ENCODE measurements at places on chromosomes 11 and 22.

DNA sequence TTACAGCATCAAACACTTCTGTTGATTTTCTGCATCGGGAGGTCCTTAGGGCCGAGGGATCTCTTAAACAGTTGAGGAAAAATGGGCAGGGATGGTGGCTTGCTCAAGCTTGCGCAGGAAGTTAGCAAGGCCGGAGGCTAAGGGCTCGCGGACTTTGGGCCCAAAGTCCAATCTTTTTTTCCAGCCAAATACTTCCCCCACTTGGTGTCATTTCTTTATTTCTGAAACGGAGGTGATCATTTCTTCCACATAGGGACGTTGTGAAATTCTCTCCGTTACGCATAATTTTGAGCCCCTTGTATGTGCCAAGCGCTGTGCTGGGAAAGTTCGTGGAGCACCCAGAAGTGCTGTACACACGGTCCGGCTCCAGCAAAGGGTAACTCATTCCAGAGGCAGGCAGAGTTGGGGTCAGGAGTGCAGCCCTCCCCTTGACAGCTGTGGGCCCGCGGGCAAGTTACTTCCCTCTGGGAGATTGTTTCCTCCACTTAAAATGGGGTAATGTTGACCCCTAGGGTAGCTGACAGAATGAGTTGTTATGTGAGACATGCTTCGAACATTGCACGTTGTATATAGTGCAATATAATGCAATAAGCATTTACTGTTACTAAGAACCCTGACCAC is 809 bp downstream of the MIEF1 start:
- no peak for DNase-seq

DNA sequence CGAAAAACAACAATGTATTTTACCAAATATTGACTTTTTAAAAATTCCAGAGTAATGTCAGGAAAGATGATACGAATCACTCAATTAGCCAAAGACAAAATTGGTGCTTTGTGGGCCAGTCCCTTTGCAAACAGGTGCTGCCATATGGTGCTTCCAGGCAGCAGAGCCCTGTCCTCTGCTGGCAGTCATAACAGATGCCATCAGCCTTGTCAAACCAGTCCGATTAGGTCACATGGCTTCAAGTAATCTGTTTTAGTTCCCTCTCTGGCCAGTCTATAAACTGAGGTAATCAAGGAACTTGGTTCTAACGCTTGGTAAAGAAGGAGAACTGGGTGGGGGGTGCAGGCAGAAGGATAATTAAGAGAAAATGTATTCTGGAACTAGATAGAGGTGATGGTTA is 49.1 kb upstream of the CAPRIN1 start:
- no peak for DNase-seq

GRCh38 chr11:97938789-97939188 is 1082.0 kb upstream of the CNTN5 start:
- DNase-seq = no peak

- DNase-seq = no peak
These were observed 13.9 kb downstream of the OVCH2 start for GRCh38 chr11:7692426-7692825.

- DNase-seq = no peak
These were observed 44.1 kb upstream of the SC5D start for GRCh38 chr11:121248496-121248895.

GRCh38 chr22:48884786-48885185 is 942.9 kb downstream of the BRD1 start:
- no peak for DNase-seq

DNA sequence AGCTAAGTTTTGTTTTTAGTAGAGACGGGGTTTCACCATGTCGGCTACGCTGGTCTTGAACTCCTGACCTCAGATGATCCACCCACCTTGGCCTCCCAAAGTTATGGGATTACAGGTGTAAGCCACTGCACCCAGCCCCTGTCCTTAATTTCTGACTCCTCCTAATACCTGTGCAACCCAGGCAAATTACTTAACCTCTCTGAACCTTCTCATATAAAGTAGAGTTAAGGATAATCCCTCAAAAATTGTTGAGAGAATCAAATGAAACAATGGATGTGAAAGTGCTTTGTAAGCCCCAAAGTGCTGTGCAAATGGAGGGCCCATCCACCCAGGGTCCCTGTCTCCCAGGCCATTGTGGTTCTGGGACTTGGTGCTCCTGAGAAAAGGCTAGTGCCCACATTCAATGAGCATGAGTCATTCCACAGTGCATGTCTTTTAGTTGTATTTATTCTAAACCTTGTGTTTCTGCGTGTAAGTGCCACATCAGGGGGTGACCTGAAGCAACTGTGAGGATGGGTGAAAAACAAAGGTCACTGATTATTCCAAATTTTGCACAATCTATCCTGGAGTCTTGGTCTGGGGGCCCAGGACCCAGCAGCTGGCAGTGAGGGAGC is 61.4 kb upstream of the PTPRJ start:
- no peak for DNase-seq

DNA sequence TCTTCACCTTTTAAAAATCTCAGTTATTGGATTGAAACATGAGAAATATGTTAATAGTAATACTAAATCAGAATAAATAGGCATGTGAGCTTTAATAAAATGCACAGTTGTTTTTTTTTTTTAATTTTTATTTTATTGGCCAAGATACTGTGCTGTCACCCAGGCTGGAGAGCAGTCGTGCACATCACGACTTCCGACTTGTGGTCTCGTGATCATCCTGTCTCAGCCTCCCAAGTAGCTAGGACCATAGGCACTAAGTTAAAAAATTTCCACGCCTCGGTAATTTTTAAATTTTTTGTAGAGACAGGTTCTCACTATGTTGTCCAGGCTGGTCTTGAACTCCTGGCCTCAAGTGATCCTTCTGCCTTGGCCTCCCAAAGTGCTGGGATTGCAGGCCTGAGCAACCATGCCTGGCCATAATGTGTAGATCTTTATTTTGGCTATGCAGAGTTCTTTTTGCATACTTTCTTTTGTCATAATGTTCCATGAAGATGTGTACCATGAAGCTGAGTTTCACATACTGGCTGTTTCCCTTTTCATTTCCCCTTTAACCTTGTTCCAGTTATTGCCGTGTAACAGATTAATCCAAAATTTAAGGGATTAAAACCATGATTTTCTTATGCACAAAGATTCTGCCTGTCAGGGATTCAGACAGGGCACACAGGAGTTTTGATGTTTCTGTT is 16.0 kb downstream of the CAPRIN1 start:
- DNase-seq = no peak

GRCh38 chr11:89660234-89660633 is 49.9 kb upstream of the TRIM77 start:
- no peak for DNase-seq

DNA sequence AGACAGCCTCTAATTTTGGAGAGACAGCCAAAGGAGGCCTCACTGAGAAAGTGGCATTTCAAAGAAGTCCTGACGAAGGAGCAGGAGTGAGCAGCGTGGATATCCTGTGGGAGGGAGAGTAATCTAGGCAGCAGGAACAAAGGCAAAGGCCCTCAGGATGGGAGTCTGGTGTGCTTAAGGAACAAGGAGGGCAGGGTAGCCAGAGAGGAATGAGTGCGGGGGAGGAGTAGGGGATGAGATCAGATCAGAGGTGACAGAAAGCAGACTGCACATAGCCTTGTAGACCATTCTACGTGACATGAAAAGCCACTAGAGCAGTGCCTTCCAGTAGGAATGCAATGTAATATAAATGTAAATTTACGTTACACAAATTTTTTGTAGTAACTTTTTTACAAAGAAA is 5.6 kb downstream of the SLC36A4 start:
- DNase-seq = no peak

DNA sequence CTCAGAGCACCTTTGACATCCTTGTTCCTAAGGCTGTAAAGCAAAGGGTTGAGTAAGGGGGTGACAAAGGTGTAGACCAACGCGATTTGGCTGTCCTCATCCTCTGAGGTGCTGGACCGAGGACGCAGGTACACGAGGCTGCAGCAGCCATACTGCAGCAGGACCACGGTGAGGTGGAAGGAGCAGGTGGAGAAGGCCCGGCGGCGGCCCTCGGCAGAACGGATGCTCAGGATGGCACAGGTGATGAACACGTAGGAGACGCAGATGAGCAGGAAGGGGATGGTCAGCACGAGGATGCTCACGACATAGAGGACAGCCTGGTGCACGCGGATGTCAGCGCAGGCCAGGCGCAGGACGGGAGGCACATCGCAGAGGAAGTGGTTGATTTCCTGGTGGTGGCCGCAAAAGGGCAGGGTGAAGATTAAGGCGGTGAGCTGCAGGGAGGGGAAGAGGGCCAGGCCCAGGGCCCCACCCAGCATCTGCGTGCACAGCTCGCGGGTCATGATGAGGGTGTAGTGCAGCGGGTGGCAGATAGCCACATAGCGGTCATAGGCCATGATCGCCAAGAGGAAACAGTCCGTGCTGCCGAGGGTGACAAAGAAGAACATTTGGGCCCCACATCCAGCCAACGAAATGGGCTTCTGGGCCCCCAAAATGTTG is 632 bp downstream of the OR10Q1 start:
- no peak for DNase-seq

DNA sequence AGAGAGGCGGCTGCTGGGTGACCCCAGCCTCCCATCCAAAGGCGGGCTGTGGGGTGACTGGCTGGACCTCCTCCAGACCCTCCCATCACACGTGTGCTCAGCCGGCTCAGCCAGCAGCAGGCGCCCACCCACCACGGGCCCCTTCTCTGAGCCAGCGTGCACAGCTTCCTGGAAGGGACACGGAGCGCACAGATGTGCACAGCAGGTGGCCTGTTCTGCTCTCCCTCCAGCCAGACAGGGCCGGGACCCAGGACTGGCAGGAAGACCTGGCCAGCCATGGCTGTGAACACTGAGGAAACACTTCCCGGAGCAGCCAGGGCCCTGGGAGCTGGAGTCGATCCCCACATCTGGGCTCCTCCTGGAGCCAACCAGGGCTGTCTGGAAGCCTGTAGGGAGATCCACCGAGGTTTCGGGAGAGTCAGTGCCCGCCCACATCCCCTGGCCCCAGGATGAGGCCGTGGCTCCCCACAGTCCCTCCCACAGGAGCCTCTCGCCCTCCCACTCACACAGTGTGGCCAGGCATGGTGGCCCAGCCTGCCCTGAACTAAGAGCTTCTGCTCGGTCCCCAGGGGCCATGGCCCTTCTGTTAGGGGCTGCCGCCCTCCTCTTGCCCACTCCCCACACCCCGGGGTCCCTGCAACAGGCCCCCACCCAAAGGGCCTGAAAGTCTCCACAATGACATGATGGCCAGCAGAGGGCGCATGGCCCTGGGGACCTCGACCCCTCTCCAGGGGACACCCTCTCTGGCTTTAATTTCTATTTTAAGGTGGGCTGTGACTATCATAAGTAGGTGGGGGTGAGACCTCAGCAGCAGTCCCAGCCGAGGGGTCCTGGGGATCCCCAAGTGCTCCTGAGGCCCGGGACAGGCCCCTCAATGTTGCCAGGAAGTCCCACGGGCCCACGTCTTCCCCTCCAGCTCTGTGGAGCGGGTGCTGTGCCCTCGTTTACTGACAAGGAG is 90.6 kb upstream of the FGF3 start:
- DNase-seq = no peak

DNA sequence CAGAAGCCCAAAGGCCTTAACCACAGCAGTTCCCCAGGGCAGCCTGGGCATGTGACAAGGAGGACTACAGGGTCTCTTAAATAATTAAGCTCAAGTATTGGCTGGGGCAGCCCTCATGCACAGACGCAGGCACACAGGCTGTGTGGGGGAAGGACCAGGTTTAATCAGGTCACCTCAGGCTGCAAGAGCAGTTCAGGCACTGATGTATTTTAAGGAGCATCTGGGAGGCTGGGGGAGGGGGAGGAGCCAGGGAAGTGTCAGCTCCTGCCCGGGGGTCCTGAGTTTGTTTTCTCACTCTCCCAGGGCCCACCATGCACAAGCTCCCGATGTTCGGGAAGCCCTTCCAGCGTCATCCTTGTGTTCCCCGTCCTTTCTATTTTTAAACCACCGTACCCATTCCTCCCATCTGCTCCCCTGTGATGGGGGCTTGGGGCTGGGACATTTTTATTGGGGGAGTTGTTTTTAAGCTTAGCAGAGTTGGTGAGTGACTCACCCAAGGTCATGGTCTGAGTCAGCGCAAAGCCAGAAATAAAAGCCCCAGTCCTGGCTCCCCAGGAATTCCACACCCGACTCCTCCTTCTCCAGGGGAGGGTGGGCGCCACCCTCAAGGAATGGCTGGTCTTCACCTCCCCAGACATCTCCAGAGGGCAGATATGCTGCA is 2.4 kb downstream of the CSDC2 start:
- no peak for DNase-seq
